ENCODE measurements at places on chromosomes 4 and X.
A peak's percentile ranks its signal among the peaks of the same experiment; 100 is the strongest.

- peak; percentile 2 for DNase-seq
Observed at GRCh38 chr4:172344308-172344938, 531.2 kb downstream of the GALNTL6 start.

DNA sequence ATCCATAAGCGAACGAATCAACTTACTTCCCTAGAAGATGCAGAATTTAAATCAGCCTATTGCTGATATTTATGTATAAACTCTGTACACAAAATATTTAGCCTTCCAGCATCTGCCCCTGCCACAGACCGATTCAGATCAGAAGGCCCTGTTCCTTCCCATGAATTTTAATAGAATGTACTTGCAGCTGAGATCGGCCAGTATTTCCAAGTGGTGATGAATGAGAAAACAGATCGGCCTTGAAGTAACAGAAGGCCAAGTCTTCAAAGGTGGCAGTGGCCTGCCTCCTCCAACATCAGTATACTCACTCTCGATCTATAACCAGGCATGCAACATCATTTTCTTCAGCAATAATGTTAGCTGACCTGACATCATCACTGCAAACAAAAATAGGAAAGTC lies 66.4 kb downstream of the PRKG2 start:
- no peak for DNase-seq

DNA sequence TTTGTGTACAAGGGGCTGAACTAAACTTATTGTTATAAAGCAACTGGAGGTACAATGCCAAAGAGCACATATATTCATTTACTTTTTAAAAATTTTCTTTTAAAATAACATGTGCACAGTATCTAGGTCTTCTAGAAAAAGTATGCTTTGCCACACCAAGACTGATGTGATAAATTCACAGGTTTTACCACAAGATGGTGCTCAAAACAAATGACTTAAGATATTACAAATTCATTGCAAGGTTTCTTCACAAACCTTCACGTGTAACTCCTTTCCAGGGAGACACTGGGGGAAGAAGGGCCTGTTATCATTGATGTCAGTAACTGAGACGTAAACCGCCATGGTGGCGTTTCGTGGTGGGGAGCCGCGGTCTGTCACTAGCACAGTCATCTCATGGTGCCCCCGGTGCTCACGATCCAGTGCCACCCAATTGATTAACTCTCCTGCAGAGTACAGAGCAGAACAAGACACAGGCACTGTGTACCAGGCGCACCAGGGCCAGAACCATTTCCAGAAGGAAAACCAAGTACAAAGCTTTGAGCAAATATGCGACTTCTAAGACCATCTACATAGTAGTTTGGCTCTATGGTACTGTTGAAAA lies 162.2 kb downstream of the DCHS2 start:
- DNase-seq: no peak

DNA sequence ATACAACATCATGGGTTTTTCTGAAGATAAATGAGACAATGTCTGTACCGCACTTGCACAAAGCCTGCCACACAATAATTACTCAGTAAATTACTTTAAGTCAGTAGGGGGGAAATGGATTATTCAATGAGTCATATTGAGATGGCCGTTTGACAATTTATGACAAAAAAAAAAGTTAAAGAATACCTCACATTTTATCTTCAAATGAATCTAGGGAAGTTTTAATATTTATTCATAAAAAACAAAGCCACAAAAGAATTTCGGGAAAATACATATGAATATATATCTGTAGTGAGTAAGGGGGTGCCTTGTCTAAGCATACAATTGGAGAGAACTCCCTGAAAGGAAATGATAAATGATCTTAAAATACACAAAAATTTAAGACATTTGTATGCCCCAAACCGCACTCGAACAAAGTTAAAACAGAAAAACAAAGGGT lies 197.0 kb upstream of the SLC7A11 start:
- no peak for DNase-seq

GRCh38 chr4:96347582-96347981 lies 507.7 kb downstream of the PDHA2 start:
- no peak for DNase-seq

GRCh38 chr4:119730671-119730950 lies 102.0 kb upstream of the PDE5A start:
- DNase-seq: no peak

DNA sequence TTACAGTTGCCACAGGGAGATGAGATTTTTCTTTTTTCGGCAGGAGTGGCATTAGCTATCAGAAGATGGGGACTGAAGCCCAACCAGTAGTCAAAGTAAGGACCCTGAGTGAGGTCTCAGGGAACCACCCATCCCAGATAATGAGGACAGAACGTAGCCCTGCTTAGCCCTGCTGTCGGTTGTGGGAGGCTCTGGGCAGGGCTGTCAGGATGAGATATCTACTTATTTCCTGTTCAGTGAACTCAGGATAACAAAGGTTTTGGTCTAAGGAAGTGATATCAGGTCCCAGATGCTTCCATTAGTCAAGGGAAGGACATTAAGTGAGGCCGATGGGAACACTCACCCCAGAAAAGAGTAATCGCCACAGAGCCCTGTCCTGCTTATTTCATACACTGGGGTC lies 2.3 kb downstream of the MAGEB16 start:
- no peak for DNase-seq

All from NCI-H2081 (cell line).